Occipital lobe (tissue), 3 donors: ENCODE measurements at places on chromosomes 2 and 18. TPM values are rescaled to one million over a fixed set of nuclear protein-coding genes. Genes with fewer than 3 reads are reported as not detected.

Gene LYG2
- total RNA-seq = not detected

Gene RESP18
- total RNA-seq = not detected

Gene RAD51AP2
- 0.47 TPM for total RNA-seq

Gene PLGLB2
- 2.0 TPM for total RNA-seq

Gene LRP1B
- total RNA-seq = 71.4 TPM

Gene EML6
- 12.9 TPM for total RNA-seq
